Naive thymus-derived CD8-positive, alpha-beta T cell (primary cell): ENCODE measurements at places on chromosomes 1 and 21.

GRCh38 chr1:244322181-244322580, 129.5 kb downstream of the ADSS2 start:
- DNase-seq: no peak

- DNase-seq: peak; percentile 51
Observed at GRCh38 chr1:180178511-180179161, 24.0 kb downstream of the QSOX1 start.

GRCh38 chr1:43781574-43781973, 74.2 kb downstream of the ST3GAL3 start:
- no peak for DNase-seq

- no peak for DNase-seq
Observed at GRCh38 chr1:172515927-172516326, 17.0 kb upstream of the SUCO start.

DNA sequence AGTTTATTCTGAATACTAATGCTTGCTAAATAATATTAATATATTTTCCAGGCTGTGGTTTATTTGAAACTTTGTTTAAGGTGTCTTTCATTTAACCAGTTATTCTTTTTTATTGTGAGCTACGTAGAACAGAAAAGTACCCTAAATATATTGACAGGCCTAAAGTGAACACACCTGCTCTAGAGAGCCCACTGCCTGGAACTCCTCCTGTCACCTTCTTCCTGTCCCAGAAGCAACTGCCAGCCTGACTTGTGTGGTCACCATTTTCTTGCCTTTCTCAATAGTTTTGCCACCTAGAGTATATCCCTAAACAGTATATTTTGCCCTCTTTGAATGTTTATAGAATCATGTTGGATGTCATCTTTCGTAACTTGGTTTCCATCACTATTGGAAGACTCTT, 48.5 kb downstream of the SCCPDH start:
- DNase-seq: no peak

- no peak for DNase-seq
Observed at GRCh38 chr1:26297057-26297790, 9.2 kb downstream of the UBXN11 start.

DNA sequence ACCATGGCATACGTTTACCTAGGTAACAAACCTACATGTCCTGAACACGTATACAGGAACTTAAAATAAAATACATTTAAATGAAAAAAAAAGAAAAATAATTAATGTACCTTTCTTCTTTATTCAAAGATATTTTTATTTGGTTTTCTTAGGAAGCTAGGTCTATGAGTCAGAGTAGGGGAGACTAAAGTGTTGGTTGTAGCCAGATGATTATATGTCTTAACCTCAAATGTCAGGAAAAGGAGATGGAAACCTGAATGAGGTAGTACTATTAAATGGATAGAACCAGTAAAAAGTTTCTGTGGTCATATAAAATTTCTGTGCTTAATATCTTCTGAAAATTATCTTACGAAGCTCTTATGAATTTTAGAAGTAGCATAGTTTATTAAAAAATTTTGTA, 275.8 kb downstream of the KCTD3 start:
- no peak for DNase-seq

GRCh38 chr1:232577772-232578171, 52.2 kb downstream of the SIPA1L2 start:
- no peak for DNase-seq

GRCh38 chr1:44693159-44693558, 18.6 kb downstream of the ARMH1 start:
- DNase-seq: no peak

DNA sequence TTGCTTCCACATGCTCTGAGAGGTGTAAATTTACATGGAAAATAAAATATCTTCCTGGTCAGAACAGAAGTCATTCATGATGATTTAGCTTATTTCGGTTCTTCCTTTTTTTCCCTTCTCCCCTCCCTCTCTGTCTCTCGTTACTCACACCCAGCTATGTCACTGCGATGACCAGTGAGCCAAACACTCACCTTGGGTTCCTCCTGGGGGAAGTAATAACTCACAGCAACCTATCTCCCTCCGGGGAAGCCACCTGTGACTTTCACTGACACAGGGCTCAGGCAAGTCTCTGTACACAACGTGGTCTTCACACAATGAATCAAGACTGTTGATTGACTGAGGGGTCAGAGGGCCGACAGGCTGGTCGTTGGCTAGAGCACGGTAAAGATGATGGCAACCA, 135.3 kb upstream of the VANGL1 start:
- DNase-seq: no peak

GRCh38 chr1:227728059-227728891, 6.8 kb downstream of the JMJD4 start:
- DNase-seq: peak; percentile 39

- peak; percentile 7 for DNase-seq
Observed at GRCh38 chr1:91282695-91283420, 121.8 kb downstream of the HFM1 start.

- DNase-seq: no peak
Observed at GRCh38 chr1:177020851-177021589, 143.5 kb downstream of the ASTN1 start.

DNA sequence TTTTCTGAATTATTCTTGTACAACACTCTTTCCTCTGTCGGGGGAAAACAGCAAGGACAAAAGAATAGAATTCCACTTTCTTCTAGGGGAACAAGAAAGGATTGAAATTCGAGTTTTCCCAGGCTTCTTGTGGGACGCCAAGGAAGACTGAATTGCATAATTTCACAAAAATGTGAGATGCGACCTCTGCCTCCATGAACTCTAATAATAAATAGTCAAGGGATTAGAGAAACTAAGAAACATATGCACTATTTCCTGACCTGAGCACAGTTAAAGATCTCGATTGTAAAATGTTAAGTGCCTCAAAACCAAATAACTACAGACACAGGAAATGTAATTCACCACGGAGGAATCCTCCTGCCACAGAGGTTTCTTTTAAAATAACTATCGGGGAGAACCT, 117.3 kb upstream of the MARK1 start:
- DNase-seq: no peak

DNA sequence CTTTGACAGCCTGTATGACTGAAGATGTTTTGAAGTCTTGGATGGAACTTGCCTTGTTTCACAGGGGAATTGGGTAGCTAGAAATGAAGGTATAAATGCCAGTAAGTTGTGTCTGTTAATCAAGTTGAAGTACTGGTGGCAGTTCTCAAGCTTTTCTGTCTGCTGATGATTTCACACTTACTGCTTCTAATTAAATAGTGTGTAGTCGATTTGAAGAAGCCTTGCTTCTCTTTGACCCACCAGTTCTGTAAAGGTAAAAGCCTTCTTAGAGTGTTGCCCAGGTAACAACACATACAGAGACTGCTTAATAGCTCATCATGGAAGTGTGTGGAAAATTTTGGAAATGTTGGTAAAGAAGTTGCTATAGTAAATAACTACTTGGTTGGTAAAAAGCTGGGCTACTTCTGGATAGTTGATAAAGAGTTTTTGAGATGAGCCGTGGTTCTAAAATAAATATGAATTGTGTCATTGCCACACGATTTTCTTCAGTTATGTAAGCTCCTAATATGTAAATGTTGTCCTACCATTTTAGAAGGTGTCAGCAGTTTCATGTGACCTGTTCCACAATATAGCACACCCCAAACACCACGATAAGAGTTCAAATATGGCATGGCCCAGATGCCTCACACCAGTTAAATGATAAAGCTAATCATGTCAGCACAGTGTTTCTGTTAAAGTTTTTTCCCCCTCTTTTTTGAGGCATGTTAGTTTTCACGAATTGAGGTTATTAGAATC, 7.4 kb downstream of the RABGAP1L start:
- DNase-seq: no peak

DNA sequence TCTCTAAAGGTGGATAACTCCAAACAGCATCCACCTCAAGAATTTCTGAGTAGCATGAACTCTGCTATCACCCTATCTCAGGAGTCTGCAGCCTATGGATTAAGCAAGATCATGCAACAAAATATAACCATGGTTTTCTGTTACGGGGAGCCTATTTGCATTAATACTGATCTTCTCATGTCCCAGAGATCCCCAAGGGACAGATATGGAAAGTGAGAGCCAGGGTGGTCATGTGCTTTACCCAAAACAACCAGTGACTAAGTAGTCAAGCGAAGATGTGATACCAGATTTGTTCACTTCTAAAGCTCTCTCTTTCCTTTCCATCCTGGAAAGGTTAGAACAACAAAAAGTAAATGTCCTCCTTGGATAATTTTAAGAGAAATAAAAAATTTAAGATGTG, 125.1 kb downstream of the PRRX1 start:
- DNase-seq: no peak

- DNase-seq: no peak
Observed at GRCh38 chr21:19987671-19988070, 1010.5 kb upstream of the NCAM2 start.

DNA sequence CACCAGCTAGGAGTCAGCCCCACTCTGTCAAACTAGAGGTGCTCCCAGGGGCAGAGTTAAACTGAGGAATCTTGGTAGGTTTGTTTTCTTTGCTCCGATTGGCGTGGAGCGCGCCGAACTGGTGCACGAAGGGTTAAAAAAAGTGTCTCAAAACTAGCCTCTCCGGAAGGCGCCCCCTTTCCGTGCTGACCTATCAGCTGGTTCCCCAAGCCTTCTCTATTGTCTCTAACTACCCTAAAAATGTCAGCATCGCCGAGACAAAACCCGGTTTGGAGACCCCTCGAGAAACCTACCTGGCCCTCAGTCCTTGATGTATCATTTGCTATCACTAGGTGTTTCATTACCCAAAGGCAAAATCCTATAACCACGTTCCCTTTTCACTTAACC, 2.2 kb downstream of the TGFB2 start:
- DNase-seq: no peak

GRCh38 chr1:41045740-41046139, 24.2 kb upstream of the SLFNL1 start:
- no peak for DNase-seq

GRCh38 chr1:38454749-38455441, 404.7 kb downstream of the RRAGC start:
- no peak for DNase-seq

DNA sequence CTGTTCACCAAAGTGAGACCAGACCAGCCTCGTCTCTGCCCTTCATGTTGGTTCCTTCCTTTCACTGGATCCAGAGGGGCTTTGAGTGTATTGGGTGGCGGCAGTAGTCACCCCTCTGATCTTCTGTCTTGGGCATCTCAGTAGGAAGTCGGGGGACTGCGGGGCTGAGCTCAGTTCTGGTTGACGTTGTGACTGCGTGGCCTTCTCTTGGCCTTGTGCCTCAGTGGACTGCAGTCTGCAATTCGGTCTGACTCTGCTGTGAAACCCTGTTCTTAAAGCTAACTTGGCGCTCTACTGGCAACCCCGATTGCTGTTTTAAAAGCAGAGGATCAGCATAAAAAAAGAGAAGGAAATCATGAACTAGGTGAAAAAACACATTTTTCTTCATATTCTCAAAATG, 56.7 kb downstream of the SLC37A1 start:
- no peak for DNase-seq

- no peak for DNase-seq
Observed at GRCh38 chr1:2643414-2644077, 10.7 kb upstream of the MMEL1 start.

GRCh38 chr1:245332513-245332912, 177.7 kb downstream of the KIF26B start:
- DNase-seq: no peak

DNA sequence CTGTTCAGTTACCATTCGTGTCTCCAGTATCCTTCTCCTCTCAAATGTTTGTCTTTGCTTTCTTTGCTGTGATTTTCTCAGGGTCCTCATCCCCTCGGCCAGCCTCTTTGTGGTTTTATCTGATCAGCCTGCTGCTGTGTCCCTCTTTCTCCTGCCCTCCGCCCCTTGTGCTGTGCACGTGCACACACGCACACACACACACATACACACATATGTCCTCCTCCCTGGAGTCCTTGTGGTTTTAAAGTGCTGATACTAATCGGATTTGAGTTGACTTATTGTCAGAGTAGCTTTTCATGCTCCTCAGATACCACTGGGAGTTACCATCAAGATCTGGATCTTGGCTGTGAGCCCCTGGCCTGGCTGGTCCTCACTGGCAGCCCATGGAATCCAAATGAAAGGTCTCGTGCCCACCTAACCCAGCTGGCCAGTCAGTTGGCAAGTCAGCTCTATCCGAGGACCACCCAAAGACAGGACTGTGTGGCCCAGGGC, 34.1 kb downstream of the QSOX1 start:
- DNase-seq: no peak

DNA sequence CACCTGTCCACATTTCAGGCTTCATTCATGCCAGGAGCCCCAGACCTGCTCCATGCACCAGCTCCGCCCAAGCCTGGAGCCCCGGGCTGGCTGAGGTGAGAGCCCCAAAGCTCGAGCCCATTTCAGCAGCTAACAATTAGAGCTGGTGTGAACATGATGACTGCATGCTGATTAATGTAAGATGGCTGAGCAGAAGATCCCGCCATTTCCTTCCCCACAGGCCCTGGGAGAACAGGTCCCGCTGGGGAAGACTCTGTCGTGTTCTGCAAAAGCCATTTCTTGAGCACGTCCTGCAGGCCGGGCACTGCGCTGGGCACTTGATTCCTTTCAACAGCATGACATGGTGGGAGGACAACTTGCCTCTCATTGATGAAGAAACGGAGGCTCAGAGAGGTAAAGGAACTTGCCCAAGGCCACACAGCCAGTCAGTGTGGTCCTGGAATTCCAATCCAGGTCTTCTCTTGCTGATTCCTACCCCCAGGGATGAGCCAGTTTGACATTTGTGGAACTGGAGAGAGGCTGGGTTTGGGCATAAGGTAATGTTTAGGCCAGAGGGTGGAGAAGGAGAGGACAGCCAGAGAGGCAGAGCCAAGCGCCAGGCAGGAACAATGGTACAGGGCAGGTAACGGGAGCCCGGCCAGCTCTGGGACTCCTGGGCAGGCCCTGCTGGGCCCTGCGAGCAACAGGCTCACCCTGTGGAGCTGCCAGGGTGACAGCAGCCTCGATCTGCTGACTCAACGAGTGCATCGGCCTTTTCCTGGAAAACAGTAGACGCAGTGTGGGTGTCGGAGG, 28.1 kb upstream of the EPHA2 start:
- DNase-seq: no peak

DNA sequence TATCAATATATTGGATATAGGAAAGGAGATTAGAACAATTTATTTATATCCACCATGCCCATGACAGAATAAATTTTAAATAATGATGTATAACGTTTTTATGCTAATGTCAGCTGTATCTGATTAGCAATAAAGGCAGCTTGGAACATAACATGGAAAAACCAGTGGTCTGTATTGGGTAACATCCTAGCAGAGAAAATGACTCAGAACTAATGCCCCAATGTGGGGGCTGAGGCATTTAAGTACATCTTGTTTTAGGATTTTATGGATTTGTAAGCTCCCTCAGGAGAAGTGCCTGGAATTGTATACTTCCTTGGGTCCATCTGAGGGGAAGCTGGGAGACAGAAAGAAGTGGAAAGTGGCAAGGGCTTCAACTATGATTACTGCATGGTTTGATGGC, 82.3 kb downstream of the HMCN1 start:
- no peak for DNase-seq

DNA sequence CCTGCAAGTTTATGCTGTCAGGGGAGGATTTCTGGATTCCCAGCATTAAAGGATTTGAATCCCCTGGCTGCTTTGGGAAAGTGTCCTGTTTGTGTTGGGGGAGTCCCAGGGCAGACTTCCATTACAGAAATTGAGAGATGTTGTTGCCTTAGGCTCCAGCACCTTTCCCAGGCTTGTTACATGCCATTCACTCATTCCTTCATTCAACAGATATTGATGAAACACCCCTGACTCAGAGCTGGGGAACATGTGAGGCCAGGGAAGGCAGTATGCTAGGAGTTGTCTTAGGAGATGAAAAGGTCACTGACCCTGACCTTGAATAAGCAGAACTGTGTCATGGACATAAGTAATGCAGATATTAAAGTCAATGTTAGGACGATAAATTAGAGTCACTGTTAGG, 161.7 kb downstream of the NTMT2 start:
- no peak for DNase-seq

GRCh38 chr1:42929434-42930177, 29.1 kb downstream of the SLC2A1 start:
- no peak for DNase-seq
